CD4-positive, alpha-beta memory T cell (primary cell): ENCODE measurements at places on chromosomes 4 and X. TPM values are rescaled to one million over a fixed set of nuclear protein-coding genes. Genes with fewer than 3 reads are reported as not detected.

Gene ADGRG4
- not detected for total RNA-seq

Gene NFKB1
- total RNA-seq = 84.9 TPM

Gene SPIN2A
- 1.4 TPM for total RNA-seq

Gene CCKAR
- total RNA-seq = not detected

Gene MSX1
- not detected for total RNA-seq

Gene GUCY2F
- total RNA-seq = not detected

Gene USP26
- total RNA-seq = not detected

Gene SLITRK4
- total RNA-seq = not detected

Gene DGKK
- not detected for total RNA-seq

Gene TEX13B
- total RNA-seq = not detected

Gene PHKA1
- 0.29 TPM for total RNA-seq

Gene CBR4
- total RNA-seq = 20.0 TPM
